ENCODE measurements at places on chromosomes 2 and 18.

- DNase-seq = no peak
Observed at GRCh38 chr2:156099382-156099781, 233.1 kb downstream of the NR4A2 start.

DNA sequence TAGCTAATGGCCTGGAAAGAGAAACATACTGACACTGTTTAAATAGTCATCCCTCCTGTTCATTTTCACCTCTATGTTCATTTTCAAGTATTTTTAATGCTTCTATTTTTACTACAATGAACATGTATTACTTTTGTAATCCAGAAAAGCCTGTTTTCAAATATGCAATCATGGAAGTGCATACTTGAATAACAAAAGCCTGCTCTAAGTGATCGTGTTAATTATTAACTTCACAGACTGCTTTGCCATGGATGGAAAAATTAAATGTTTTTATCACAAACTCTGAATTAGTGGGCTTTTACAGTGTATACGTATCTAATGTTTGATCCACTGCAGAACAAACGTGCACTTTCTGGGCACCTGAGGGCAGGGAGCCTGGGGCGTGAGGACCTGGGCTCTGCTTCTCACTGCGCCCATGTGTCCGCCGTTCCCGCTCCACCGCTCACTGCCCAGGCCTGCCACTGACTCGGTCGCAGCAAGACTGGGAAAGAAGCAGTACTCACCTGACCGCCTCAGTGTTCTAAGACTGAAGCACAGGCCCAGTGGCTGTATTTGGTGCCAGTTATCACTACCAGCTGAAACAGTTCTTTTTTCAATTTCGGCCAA, 80.6 kb downstream of the UXS1 start:
- no peak for DNase-seq

DNA sequence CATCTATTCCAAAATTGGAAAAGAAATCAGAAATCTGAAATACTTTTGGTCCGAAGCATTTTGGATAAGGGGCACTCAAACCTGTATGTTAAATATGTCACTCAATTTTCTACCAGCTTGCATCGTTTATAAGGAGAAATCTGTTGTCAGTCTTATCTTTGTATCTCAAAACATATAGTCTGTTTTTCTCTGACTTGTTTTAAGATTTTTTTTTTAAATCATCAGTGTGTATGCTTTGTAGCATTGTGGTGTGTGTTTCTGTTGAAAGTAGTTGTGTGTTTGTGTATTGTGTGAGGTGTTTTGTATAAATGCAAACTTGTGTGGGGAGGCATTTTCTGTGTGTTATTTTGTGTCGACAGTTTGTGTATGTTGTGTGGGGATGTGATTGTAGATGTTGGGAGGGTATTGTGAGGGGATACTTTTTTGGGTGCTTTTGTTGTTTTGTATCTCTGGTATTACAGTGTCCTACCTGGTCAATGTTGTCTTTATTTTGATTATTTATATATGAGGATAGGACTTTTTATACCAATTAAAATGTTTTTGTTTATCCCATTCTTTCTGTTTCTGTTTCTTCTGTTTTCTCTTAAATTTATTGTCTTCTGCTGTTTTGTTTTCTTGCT, 30.9 kb downstream of the SMCHD1 start:
- no peak for DNase-seq

DNA sequence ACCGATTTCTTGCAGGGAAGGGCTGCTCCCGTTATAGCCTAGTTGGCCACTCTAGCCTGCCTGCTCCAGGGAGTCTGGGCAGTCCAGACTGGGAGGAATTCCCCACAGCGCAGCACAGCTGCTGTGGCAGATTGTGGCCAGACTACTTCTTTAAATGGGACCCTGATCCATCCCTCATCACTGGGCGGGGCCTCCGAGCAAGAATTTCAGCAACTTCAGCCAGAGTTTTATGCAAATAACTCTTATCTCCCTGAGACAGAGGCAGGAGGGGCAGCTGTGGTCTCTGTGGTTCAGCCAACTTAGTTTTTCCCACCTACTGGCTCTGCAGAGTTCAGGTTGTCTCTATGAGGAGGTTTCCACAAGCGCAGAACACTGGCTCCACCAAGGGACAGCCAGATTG, 1583.2 kb downstream of the SUCLG1 start:
- DNase-seq = no peak

DNA sequence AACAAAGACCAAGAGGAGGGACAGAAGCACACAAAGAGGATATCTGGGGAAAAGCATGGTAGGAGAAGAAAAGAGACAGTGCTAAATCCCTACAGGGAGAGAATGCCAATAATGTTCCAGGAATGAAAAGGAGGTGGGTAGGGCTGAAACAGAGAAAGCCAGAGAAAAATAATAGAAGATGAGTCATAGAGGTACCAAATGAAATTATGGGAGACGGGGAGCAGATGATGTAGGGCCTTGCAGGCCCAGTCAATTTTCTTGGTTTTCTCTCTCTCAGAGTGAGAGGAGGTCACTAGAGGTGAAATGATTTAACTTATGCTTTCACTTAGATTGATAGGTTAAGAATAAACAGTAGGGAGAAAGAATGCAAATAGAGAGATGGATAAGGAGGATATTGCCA, 61.5 kb downstream of the RPRM start:
- no peak for DNase-seq

GRCh38 chr2:149595056-149595963, 7.7 kb upstream of the MMADHC start:
- no peak for DNase-seq

DNA sequence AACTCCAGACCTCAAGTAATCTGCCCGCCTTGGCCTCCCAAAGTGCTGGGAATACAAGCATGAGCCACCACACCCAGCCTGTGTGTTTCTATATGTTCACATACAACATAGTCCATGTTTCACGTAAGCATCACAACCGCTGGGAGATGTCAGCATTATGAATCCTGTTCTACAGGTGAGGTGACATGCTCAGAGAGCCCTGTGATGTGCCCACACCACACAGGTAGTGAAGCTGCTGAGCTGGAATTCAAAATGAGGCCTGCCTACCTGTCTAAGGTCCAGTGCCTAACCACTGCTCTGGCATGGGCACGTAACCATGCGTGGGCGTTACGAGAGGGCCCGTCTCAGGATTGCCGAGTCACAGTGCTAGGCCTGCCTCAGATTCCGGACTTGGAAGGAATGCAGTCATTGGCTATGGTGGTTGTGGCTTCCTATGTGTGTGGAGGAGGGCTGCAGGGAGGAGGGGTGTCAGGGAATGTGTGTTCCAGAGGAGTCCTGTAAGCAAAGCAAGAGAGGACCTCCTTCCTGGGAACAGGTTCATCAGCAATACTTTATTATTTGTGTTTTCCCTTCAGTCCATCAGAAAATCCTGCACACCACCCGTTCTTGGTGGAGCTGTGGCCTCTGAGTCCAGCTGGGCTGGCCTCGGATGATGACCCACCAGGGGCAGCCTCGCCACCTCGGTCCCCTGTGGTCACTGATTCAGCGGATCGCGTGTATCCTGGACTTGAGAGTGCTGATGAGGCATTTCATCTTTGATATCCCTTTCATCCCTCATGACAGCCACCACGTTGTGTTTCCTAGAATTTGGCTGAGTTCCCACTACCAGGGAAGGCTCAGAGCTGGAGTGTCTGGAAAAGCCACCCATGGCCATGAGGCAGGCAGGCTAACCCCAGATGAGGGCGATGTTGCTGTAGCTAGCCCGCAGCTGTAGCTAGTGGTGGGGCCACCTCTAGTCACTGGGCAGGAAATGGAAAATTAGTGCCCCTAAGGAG, 31.1 kb downstream of the HK2 start:
- DNase-seq = peak; percentile 69

DNA sequence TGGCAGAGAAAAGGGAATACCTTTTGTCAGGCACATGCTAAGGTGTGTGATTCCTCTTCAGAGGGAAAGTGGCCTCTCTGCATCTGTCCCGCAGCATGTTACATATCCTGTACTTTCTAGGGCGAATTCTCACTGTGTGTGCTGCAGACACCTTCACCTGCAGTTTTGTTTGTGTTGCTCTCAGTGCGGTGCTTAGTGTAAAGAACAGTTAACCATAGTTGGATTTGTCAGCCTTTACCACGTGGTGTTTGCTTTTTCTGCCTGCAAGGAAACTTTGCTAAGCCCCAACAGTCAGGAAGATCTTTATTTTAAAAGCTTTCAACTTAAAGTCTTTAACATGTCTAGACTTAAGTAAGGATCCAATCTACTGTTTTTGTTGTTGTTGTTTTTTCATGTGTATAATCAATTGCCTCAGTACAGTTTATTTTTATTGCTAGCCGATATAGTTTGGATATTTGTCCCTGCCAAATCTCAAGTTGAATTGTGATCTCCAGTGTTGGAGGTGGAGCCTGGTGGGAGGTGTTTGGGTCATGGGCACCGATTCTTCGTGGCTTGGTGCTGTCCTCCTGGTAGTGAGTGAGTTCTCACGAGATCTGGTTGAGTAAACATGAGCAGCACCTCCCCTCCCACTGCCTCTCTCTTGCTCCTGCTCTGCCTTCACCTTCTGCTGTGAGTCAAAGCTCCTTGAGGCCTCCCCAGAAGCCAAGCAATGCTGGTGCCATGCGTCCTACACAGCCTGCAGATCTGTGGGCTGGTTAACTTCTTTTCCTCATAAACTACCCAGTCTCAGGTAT, 90.6 kb downstream of the SNTG2 start:
- no peak for DNase-seq

- no peak for DNase-seq
Observed at GRCh38 chr2:214232271-214232670, 178.6 kb upstream of the VWC2L start.

DNA sequence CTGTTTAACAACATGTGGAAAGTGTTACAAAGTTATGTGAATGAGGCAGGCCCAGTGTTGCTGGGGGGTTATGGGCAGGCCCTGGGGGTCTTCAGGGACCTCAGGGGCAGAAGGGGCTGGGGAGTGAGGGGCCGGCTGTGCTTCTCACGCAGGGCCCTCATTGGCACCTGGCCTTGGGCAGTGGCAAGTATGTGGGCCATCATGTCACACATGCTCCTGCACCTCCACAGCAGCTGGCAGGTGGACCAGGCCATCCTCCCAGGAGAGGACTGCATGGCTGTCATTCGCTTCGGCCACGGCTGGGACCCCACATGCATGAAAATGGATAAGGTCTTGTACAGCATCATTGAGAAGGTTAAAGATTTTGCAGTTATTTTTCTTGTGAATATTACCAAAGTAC, 47.4 kb downstream of the ZNF385B start:
- DNase-seq = no peak

GRCh38 chr2:219713110-219713509, 85.7 kb downstream of the SLC4A3 start:
- no peak for DNase-seq

- DNase-seq = no peak
Observed at GRCh38 chr2:46451131-46451711, 28.1 kb upstream of the TMEM247 start.

- DNase-seq = no peak
Observed at GRCh38 chr2:3624059-3624794, 29.3 kb downstream of the COLEC11 start.

DNA sequence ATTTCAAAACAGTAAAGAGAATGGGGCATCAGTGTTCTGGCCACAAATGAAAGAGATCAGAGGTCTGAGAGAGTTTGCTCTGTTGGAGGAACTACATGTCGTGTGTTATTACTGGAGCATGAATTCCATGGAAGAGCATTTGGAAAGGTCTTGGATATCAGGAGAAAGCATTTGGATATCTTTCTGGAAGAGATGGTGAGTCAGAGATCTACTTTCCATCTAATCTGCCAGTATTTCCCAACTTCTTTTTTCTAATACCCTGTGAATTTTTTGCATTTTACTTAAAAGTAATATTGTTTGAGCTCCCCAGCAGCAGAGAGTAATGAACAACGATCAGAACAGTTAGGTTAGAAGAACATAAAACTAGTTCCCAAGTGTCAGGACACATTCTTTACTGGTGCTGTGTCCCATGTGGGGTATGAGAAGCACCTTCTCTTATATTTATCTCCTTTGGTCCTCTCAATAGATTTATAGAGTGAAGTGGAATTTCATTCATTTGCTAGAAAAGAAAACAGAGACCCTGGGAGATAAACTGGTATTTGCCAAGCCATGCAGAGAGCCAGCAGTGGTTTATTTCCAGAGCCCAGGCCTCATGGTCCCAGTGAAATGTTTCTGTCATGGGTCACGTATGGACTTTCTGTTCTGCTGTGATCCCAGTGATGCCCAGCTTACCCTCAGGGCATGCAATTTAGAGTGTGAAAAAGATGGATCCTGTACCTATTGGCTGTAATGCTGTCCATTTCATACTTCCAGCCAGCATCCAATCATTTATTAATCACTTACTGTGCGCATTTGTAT, 130.8 kb upstream of the NT5C1B start:
- no peak for DNase-seq

DNA sequence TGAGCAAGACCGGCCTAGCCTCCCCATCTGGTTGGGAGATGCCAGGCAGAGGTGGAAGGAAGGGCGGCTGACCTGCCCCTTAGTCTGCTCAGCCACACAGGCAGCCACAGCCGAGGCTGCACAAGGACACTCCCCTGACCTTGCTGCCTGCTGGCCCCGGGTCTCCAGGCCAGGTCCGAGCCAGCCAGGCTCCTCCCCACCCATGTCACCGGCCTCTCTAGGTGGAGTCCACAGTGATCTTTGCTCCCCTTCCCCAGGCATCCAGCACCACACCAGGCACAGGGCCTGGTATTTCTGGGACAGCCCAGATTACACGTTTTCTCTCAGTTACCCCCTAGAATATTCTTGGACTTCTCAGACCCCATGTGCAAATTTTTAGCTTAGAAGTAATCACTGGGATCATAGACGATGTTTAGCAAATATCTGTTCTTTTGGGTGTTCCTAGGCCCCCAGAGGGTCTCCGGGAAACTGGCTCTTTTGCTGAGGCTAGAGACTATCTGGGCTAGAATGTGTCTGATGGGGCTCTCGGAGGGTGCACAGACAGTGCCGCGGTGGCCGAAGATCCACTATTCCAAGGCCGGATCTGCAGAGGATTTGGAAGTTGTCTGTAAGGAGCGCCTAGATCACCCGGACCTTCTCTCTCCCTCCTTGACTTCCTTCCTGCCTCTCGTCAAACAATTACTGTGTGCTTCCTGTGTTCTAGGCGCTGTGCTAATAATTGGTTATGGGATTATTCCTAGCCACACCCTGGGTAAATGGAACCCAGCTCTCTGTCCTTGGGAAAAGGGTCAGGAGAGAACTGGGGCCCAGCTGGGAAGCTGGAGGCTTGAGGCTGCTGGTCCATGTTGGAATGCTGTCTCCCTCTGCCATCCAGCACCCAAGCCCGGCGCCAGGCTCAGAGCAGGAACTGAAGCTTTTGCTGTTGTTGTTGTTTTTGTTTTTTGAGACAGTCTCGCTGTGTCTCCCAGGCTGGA, 46.9 kb downstream of the ODC1 start:
- no peak for DNase-seq

DNA sequence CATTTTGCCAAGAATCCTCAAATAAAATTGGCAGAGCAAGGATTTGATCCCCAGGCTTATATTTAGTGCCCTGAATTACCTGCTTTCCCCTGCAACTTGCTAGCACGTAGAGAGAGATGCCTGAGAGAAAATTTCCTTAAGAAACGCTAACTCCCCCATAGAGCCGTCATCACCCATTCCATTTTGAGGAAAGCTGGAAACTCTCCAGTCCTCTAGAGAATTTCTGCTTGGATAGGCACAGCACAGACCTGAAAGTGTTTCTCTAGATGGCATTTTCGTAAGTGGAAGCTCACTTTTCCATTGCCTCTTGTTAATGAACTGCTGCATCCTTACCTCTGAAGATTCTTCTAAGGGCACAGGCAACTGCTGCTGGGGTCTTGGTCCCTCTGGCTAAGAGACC, 277.8 kb upstream of the SIX2 start:
- no peak for DNase-seq
